ENCODE measurements at places on chromosomes 5 and 9.
A peak's percentile ranks its signal among the peaks of the same experiment; 100 is the strongest.

GRCh38 chr5:109689740-109690241 lies at the start of gene MAN2A1:
MAN2A1 (plus strand) TSS chr5:109689927; CDS start chr5:109690418, 491 bp downstream.
- DNase-seq, result peak; percentile 76

GRCh38 chr9:135736272-135736978 lies 34.4 kb downstream of the KCNT1 start:
- no peak for DNase-seq

- DNase-seq, result no peak
Observed at GRCh38 chr5:14173377-14174229, 30.5 kb downstream of the TRIO start.

DNA sequence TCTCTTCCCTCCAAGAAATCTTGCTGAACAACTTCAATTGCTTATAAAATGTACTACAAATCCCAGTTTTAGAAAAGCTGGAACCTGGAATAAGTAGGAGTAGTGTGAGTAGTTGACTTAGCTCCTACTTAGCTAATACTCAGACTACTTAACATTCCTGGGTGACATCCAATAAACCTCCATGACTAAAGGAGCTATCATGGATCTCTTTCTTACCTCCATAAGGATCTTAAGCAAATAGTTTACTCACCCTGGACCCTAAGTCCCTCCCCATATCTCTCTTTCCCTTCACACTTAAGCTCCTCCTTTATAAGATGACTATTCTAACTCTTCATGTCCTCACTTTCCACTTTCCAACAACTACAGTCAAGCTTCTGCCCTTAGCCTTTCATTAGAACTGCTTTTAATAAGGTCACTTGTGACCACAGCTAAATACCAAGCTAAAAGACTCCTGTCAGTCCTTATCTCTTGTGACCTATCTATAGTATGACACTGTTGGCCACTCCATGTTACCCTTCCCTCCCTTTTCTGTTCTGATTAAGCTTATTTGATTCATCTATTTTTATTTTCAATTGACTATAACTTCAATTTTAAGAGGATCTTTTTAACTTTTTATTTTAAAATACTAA lies 194.9 kb downstream of the RFX3 start:
- DNase-seq, result no peak

DNA sequence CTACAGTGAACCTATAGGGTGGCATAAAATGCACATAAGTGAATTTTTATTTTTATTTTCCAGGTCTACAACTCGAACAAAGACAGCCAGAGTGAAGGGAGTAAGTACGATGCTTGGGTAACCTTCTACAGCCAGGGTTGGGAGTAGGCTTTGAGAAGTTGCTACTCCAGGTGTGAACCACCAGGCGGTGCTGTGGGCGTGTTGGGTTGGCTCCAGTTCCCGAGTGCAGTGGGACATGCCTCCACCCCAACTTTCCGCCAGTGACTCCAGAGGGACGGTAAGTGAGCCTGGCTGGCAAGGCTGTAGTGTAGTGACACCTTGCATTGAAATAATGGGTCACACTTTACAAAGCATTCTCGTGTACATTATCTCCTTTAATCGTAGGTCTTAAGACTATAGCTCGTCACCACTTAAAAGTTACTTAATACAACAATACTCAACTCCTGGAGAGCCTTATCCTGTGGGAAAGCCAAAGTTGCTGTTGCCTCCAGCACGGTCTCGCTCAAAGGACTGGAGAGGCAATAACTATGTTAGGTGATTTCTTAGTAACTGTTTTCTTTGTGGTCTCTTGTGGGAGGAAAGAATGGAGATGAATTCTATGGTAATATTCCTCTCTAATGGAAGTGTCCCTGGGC lies 244.0 kb downstream of the ARHGAP26 start:
- no peak for DNase-seq

- DNase-seq, result no peak
Observed at GRCh38 chr9:77710965-77711648, 63.0 kb upstream of the GNA14 start.

GRCh38 chr9:73162987-73163768 lies 11.5 kb downstream of the ANXA1 start:
- DNase-seq, result no peak

DNA sequence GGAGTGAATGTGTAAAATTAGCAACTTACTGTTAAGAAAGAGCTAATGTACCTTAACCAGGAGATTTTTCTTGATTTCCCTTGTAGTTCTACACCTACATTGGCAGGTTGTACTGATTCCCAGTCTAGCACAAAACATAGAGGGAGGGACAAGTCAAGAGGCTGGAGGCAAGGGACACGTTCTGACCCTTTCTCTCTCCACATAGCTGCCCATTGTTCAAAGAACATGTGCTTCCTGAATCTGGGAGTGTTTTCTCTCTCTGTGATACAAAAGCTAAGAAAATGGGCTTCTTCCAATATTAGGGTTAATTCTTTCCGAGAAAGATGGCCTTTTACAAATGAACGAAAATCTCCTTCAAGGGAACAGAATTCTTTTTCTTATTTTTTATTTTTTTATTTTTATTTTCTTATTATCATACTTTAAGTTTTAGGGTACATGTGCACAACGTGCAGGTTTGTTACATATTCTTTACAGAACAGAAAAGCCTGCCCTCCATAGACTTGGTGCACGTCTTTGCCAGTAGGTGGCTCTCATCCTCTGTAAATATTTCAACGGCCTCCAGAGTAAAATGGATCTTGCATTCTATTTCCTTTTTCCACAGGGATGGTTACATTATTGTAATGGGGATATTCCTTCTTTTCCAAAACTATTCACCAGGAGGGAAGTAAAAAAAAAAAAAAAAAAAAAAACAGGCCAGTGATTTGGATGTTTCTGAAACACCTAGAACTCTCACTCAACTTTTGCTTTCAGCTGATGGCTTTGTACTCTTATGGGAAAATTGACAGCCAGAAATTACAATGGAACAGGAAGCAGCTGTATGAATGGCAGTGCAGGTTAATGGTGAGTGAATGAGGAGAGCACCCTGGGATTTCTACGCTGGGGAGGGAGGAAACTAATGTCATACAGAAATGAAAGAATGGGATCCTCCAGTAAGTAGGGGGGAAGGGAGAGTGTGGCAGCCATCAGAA lies 13.1 kb upstream of the IFNA5 start:
- peak; percentile 72 for DNase-seq

- DNase-seq, result no peak
Observed at GRCh38 chr5:69502767-69503488, 10.3 kb downstream of the OCLN start.

DNA sequence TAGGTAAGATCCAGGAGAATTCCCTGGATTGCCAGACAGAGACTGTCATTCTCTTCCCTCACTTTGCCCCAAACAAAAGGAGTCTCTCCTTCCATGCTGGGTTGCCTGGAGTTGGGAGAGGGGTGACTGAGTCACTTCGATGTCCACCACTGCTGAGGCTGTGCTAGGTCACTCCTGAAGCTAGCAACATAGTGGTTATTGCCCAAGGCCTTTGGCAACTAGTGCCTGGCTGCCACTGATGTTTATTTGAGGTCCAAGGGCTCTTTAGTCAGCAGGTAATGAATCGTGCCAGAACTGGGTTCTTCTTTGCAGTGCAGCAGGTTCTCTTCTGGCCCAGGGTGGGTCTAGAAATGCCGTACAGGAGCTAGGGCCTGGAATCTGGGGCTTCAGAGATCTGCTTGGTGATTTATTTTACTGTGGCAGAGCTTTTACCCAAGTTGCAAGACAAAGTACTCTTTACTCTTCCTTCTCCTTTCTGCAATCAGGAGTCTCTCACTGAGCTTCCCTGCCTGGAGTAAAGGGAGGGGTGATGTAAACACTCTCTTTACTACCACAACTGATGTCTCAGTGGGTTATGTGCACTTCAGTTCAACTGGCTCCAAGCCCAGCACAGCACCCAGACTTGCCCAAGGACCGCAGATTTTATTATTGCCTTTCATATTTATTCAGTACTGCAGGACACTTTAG lies 155.7 kb upstream of the SH3GL2 start:
- DNase-seq, result no peak

GRCh38 chr5:458547-459353 lies 15.8 kb downstream of the EXOC3 start:
- no peak for DNase-seq
